ENCODE measurements at places on chromosomes 1 and 21. TPM values are rescaled to one million over a fixed set of nuclear protein-coding genes. Genes with fewer than 3 reads are reported as not detected.

The SETD4 gene
- total RNA-seq = 18.8 TPM

The OR6P1 gene
- total RNA-seq = not detected

The OR2L5 gene
- not detected for total RNA-seq

The SLAMF9 gene
- not detected for total RNA-seq

The NMNAT2 gene
- total RNA-seq = 0.45 TPM

The TP53BP2 gene
- 6.8 TPM for total RNA-seq

The PYGO2 gene
- total RNA-seq = 32.9 TPM

DNA sequence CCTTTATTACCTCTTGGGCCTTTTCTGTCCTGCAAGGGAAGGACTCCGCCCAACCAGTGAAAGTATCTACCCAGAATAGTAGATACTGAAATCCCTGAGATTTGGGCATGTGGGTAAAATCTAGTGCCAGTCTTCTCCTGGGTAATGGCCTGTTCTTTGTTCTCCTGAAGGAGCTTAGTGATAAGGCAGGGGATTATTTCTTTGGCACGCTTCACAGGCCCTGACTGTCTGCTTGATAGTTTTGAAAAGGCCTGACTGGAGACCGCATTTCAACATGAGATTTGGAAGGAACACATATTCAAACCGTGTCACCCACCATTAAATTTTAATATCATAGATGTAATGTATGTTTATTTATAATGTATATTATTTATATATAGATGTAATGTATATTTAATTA is 48.9 kb downstream of the RASAL2 start:
- DNase-seq = no peak

GRCh38 chr21:43899307-43900077 is 34.5 kb downstream of the AGPAT3 start:
- DNase-seq = no peak

GRCh38 chr1:62327360-62328055 is 8.3 kb upstream of the KANK4 start:
- no peak for DNase-seq

DNA sequence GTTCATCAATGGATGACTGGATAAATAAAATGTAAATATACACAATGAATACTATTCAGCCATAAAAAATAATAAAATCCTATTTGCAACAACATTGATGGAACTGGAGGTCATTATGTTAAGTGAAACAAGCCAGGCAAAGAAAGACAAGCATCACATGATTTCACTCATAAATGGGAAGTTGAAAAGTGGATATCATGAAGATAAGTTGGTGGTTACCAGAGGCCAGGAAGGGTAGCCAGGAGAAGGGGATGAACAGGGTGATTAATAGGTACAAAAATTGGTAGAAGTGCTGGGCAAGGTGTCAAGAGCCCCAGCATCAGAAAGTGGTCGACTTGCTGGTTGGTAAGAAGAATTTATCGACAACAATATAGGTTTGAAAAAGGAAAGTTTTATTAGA is 1.3 kb upstream of the PARK7 start:
- no peak for DNase-seq

- no peak for DNase-seq
These were observed 66.2 kb downstream of the SLC45A1 start for GRCh38 chr1:8384088-8384487.

GRCh38 chr21:46555678-46556077 is 49.2 kb downstream of the S100B start:
- no peak for DNase-seq

DNA sequence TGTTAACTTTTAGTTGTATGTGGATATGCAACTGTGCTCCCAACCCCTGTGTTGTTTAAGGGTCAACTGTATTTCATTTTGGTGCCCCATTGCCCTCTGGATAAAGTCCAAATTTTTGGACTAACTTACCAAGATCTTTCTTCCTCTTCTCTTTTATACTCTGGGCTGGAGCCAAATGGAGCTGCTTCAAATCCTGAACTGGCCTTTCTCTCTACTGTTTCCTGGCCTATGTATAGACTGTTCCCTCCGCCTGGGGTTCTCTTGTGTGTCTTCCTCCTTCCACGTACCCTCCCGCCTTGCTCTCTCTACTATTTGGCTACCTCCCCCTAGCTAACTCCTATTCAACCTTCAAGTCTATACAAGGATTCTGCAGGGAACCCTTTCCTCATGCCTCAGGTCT is 8.4 kb upstream of the CDC14A start:
- no peak for DNase-seq

GRCh38 chr1:225950905-225951497 is 10.0 kb upstream of the LEFTY2 start:
- DNase-seq = no peak

DNA sequence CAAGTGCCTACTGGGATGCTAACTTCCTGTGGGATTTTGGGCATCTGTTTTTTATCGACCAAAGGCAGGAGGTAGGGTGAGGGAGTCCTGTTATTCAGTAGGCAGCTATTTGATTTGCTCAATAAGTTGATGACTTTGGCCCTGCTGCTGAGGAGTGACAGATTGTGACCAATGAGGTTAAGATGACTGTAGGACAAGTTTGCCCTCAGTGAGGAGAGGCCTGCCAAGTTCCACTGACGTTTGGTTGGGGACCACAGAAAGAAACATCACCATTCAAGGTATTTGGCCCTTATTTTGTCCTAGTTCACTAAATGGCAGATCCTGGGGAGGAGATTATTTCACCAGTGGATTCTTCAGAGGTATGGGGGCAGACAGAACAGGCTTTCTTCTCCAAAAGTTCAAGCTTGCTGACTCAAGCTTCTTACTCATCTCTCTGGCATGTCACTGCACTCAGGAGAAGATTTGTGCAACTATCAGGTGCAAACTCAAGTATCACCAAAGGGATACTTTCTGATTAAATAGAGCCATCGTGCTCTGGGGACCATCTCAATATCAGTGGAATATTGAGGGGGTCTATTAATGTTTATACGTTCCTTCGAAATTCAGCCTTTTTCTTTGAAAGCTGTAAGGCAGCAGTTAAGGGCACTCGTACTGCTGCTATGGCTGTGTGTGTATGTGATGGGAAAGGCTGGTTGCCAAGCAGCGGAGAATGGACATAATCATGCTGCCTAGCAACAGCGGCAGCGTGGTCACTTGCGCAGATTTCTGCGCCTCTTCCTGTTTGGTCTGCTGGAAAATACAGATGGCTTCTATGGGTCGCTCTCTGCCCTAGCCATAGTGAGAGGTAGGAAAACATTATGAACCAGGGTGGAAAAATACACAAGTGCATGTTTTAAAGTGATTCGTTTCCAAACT is 78.7 kb downstream of the PBX1 start:
- DNase-seq = no peak

DNA sequence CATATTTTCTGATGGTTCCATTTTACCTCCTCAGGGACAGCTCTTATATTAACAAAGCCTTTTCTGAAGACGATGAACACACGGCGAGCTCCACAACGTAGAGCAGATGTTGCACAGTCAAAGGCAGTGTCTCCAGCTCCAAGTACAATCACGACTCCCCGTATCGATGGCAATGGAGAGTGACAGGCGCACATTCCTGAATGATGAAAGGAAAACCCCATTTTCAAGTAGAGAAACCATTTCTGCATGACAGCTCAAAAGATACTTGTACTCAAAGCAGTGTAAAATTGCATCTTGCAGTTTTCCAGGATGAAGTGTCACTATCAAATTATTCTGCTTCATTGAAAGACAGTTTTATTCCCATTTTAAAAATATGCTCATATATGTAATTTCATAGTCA is 327.6 kb downstream of the DPYD start:
- DNase-seq = no peak

- DNase-seq = no peak
These were observed 2.9 kb upstream of the ETNK2 start for GRCh38 chr1:204154568-204155255.

DNA sequence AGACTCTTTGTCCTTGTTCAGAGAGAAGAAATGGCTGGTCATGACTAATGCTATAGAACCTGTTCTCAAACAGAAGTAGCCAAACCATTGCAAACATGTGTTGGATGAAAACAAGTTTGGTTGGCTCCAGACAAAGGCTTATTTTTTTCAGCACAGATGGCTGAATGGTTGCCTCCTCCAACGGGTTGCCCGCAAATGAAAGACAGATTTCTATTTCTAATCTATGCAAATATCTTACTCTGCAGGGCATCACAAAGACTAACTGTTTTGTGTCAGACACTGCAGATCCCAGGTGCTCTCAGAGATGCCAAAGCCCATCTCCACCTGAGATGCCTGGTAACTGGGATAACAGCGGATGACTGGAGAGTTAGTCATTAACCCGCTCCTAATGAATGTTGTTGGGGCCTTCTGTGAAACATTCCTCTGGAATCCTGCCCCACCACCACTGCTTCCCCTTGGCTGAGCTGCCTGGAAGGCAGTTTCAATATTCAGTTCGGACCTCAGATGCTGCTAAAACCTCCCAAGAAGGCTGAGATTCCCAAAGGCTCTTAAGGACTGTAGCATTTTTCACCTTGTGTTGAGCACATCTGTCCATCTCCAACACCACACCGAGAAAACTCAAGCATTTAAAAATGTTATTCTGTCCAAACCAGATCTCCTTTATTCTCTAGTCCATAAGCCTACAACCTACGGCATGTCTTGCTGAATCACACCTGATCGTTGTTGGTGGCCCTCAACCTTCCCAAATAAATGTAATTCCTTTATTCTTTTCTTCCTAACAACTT is 104.4 kb downstream of the PTPN14 start:
- no peak for DNase-seq

- no peak for DNase-seq
These were observed 788 bp upstream of the TXNIP start for GRCh38 chr1:145997016-145997717.

DNA sequence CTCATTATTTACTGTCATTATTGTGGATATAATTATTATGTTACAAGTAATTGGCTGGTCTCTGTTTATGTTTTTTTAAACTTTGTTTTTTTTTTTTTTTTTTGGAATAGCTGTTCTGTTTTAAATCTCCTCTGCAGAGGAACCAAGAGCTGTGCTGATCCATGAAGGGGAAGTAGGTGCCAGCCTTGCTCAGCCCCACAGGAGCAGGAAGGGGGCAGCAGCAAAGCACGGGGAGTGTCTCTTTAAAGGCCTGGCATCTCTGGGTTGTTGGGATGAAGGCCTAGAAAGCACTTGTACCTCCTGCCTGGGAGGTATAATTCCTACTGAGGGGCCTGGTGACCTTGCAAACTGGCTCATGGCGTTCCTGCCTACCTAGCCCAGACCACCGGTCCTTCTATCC is 2.5 kb upstream of the GRHL3 start:
- no peak for DNase-seq

GRCh38 chr1:111506561-111506960 is 3.1 kb upstream of the ADORA3 start:
- DNase-seq = no peak

GRCh38 chr1:34019741-34020552 is 145.1 kb downstream of the CSMD2 start:
- no peak for DNase-seq

- DNase-seq = no peak
These were observed 144.1 kb upstream of the HOOK1 start for GRCh38 chr1:59670662-59671061.

GRCh38 chr1:81374481-81374880 is 426.3 kb upstream of the ADGRL2 start:
- DNase-seq = no peak

DNA sequence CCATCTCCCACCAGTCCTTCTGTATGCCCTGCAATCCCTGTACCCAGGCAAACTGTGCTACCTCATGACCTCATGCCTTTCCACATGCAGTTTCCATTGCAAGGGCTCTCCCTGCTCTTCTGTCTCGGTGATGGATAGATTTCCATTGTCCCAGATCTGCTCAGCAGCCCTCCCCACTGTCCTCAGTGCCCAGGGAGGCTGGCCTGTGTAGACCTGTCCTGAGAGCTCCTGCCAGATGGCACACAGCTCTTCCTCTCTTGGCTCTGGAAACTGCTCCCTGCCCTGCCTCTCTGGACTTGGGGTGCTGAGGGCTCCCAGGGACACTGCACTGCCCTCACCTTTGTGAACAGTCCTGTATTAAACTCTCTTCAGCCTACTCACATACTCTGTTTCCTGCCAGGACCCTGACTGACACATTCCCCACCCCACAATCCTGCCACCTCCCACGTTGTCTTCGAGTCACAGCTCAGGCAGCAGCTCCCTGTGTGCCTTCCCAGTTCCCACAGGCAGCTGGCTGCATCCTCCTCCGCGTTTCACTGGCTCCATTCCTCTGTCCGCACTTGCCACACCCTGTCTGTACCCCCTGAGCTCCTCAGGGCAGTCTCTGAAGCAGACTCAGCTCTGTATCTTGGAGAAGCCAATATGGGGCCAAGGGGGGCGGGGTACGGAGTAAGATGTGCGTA is 57.0 kb downstream of the SPATA46 start:
- no peak for DNase-seq

DNA sequence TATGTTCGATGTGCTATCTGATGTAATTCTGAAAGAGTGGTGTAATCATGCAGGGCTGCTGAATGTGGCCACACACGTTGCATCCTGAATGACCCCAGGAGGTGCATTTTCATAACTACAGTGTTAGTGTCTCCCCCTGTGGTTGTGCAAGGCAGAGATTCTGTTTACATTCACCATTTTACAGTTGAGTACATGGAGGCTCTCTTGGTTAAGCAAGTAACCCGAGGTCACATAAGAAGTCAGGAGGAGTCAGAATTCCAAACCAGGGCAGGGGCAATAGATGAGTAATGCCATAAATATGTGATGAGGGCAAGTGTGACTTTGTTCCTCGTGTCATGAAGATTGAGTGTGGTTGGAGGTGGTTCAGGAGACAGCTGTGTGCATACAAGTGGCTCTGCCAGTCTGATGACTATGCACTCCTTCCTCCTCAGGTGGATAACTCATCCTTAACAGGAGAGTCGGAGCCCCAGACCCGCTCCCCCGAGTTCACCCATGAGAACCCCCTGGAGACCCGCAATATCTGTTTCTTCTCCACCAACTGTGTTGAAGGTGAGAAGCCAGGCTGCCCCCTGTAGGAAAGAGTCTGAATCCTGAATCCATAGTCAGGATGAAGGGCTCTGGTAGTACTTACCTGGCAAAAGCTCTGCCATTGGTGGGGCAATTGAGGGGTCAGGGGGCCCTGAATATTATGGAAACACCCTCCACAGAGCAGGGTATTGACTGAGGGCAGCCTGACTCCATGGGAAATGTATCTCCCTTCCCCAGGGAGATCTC is 9.3 kb downstream of the ATP1A2 start:
- no peak for DNase-seq

DNA sequence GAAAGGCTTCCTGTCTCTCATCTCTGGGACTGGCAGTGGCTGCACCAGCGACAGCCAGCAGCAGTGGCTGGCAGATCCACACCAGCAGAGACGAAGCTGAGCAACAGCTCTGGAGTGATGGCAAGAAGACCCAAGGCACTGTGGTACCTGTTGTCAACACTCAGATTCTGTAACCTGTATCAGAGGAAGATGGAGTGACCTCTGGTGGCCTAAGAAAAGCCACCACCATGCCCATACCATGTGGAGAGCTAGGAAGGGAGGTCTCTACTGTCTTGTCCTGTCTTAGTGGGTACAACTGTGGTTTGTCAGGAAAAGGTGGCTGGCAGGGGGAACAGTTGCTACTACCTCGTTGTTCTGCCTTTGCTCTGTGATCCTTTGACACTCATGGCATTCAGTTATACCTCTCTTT is 22.5 kb upstream of the RHBDL2 start:
- DNase-seq = no peak

GRCh38 chr1:76130992-76131391 is 56.4 kb downstream of the ST6GALNAC3 start:
- no peak for DNase-seq
